ENCODE measurements at places on chromosomes 6 and 20.

- DNase-seq, result no peak
Measured at GRCh38 chr20:48141660-48142515, 356.6 kb upstream of the SULF2 start.

- no peak for DNase-seq
Measured at GRCh38 chr6:45479834-45480751, 102.4 kb upstream of the SUPT3H start.

DNA sequence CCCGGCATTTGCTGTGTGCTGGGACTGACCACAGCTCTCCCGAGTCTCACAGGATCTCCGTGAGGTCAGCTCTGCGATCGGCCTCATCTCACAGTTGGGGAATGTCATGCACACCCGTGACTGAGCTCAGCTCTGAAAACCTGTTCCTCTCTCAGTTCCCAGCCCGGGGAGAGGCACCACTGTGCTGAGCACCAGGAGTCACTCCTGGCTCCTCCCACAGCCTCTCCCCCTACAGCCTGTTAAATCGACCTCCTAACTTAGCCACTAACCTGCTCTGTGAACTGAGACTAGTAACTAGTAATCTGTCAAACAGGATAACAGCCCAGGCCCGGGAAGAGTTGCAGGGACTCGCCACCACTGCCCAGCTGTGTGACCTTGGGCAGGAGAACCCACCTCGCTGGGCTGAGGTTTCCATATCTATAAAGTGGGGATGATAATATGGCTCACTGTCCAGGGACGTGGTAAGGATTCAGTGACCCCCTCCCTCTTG lies 20.1 kb upstream of the NOL4L start:
- no peak for DNase-seq

DNA sequence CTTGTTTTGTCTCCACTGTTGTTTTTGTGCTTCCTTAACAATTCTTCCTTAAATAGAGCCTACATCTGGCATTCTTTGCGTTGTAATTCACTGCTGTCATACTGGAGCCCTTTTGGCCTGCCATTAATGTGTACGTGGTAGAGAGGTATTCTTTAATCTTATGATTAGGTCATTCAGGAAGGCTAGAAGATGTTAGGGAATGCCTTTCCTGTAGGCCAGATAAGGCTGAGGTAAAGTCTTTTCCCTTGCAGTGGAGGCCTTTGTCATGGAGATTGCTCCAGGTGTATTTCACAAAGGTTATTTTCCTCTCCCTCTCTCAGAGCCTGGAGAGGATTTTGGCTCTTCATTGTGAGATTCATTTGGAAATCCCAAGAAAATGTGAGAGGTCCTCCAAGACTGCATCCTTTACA lies 146.9 kb downstream of the FUT9 start:
- no peak for DNase-seq

GRCh38 chr6:127342296-127342945 lies 988 bp downstream of the ECHDC1 start:
- DNase-seq, result peak; percentile 57

DNA sequence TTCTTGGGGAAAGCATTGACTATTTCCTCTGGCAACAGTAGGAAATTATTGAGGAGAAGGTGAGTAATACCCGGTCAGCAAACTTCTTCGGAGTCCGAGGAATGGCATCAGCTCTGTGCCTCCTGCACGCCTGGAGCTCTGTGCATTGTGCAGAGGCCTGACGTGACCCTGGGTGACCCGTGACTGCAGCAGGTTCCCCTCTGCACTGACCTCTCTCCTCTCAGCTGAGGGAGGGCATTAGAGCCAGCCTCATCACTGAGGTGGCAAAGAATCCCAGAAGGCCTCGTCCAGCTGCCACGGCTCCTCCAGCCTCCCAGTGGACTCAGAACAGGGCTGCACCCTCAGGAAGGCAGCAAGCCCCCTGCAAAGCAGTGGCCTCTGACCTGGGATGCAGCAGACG lies 502.9 kb downstream of the CD83 start:
- no peak for DNase-seq

DNA sequence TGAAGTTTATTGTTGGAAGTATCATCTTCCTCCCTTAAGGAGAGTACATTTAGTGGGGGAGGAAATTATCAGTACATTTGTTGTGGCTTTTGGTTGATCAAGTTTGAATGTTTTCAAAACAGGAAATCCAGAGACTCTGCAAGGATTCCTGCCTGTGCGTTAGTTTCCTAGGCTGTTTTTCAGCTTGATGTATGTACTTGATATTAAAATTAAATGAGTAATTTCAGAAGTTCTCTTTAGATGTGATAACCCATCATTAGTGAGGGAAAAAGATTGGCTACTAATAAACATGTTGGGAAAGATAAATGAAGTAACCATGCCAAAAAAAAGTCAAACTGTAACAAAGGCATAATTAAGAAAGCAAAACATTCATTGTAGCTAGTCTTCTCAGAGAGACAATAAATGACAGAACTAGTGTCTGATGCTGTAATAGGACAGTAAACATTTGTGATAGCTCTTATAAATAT lies 88.0 kb upstream of the TULP1 start:
- DNase-seq, result no peak

DNA sequence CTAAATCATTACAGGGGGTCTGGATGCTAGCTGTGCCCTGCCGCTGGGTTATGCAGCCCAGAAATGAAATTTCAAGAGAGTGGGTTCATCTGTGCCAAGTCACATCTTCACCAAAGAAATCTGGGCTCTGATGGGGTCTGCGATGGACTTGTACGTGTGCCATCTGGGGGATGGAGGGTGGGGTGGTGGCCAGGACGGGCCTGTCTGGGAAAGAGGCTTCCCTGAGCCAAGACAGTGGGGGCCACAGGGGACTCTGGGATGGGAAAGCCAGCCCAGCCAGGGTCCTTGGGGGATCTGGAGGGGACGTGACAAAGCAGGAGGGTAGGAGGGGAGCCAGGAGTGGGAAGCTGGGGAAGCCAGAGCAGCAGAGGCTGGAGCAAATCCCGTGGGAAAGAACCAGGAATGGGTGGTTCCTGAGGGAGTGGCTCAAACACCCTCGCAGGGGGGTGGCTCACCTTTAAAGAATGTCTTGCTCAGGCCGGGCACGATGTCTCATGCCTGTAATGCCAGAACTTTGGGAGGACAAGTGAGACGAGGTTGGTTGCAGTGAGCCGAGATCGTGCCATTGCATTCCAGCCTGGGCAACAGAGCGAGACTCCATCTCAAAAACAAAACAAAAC lies 36.3 kb upstream of the SULF2 start:
- no peak for DNase-seq

DNA sequence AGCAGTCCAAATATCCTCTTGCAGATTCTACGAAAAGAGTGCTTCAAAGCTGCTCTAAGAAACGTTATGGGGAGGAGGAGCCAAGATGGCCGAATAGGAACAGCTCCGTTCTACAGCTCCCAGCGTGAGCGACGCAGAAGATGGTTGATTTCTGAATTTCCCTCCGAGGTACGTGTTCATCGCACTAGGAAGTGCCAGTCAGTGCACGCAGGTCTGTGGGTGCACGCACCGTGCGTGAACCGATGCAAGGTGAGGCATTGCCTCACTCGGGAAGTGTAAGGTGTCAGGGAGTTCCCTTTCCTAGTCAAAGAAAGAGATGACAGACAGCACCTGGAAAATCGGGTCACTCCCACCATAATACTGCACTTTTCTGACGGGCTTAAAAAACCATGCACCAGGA lies 272.1 kb upstream of the DEFB115 start:
- no peak for DNase-seq

DNA sequence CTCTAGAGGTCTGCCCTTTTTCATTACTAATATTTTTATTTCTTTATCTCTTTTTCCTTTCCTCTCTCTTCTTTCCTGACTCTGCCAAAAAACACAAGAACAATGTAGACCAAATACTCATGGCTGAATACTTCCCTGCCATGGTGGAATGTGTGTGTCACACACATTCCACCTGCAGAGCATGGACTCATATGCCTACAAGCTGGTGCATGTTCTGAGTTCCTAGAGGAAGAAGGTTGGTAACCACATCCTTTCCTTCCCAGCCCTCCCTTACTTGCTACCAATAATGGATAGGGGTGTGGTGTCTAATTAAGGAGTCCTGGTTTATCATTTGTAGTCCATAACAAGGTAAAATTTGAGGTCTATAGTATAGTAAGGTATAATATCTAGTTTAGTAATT lies 15.2 kb upstream of the CST9L start:
- DNase-seq, result no peak

GRCh38 chr6:22027040-22027725 lies 269.7 kb downstream of the PRL start:
- DNase-seq, result peak; percentile 11

DNA sequence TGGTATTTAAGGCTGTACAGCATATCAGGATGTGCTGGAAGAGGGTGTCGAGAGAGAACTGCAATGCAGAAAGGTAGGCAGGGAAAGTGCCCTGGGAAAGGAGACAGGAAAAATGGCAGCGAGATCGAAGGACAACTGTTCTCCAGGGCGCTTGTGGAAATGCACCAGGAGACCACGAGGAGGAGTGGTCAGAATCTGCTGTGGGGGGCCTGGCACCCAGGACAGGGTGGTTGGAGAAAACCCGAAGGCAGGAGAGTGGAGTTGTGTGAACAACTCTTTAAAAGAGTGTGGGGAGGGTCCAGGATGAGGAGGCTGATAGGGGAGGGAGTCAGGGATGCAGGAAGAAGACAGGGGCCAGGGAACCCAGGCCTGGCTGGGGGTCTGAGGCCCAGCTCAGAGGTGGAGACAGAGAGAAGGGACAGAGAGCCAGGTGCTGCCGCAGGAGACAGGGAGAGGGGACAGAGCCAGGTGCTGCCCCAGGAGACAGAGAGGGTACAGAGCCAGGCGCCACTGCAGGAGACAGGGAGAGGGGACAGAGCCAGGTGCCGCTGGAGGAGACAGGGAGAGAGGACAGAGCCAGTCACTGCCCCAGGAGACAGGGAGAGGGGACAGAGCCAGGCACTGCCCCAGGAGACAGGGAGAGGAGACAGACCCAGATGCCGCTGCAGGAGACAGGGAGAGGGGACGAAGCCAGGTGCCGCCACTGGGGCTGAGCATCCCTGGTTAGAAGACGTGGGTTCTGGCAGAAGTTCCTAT lies 9.3 kb downstream of the SLC22A1 start:
- DNase-seq, result no peak

DNA sequence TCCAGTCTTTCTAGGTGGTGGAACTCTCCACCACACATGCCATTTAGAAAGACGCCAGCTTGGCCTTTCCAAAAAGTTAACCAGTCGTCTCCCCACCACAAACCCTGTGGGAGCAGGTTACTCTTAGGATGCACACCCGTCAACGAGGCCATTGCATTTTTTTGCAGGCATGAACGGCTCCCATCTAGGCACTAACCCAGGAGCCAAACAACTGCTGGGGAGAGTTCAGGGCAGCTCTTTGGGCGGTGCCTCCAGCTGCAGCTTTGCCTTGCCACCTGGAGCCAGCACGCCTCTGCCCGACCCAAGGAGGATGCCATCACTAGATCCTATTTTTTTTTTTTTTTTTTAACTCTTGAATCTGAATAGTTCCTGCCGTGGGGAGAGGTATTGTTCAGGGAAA lies 39.9 kb downstream of the TBC1D7 start:
- DNase-seq, result no peak

DNA sequence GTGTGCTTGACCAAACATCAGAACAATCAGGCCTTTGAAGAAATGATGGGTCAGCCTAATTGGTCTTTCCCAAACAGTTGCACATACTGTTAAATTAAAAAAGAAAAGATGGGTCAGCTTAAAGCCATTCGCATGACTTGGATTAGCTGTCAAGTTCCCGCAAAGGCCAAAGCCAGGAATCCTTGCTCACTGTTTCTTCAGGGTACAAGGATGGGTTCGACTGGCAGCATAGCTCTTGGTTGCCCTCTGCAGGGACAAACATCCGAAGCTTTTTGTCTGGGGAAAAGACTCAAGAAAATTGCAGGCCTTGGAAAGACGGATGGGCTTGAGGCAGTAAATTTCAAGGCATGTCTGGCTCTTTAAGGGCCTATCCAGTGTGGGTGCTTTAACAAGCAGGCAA lies 168.0 kb downstream of the HDGFL1 start:
- peak; percentile 23 for DNase-seq

GRCh38 chr20:17680836-17681725 lies 961 bp downstream of the RRBP1 start:
- peak; percentile 76 for DNase-seq

Measured in SJCRH30 (cell line).